Type B pancreatic cell (in vitro differentiated cells): ENCODE measurements at places on chromosomes 5 and 9. TPM values are rescaled to one million over a fixed set of nuclear protein-coding genes. Genes with fewer than 3 reads are reported as not detected.

Gene MLLT3
- 44.2 and 50.0 TPM in 2 replicates for total RNA-seq

GRCh38 chr5:132060501-132061161, at the start of gene IL3:
IL3 (plus strand) TSS chr5:132060655; CDS start chr5:132060707, 52 bp downstream.
- no peak for DNase-seq

Gene SLC1A1
- 6.0 and 16.2 TPM in 2 replicates for total RNA-seq

GRCh38 chr9:15834541-15834940, 281.7 kb downstream of the CCDC171 start:
- DNase-seq = no peak
